ENCODE measurements at places on chromosomes 2 and 18.

- DNase-seq, result no peak
Measured at GRCh38 chr2:105969552-105969951, 224.5 kb downstream of the UXS1 start.

GRCh38 chr2:107414376-107414775, 412.3 kb upstream of the RGPD4 start:
- DNase-seq, result no peak

GRCh38 chr2:101720732-101721131, 23.2 kb downstream of the MAP4K4 start:
- DNase-seq, result no peak

- no peak for DNase-seq
Measured at GRCh38 chr2:157501026-157501425, 57.1 kb upstream of the CYTIP start.

GRCh38 chr18:37294951-37295350, 270.6 kb downstream of the CELF4 start:
- peak; percentile 39 for DNase-seq

DNA sequence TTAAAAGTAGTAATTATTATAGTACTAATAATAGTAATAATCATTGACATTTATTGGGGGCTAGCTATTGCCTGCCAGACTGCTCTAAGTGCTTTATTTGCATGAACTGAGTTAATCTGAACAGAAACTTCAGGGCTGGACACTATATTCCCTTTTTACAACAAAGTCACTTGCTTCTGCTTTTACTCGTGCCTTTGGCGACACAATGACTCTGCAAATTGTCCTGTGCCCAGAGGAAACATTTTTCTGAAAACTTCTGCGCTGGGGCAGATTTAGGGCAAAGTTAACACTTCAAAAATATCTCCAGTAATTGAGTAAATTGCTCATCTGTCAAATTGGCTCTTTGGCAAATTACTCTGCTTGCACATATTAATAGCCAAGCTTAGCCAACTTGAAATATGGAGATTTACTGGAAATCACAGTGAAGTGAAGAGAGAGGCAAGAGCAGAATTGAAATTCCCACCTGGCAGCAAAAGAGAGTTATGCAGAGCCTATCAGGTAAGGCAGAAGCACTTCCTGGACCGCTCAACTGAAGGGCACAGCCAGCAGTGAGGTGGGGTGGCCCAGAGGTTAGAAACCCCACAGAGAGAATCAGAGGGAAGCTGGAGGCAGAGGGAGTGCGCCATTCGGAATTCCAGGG, 36.3 kb downstream of the BMP10 start:
- no peak for DNase-seq

DNA sequence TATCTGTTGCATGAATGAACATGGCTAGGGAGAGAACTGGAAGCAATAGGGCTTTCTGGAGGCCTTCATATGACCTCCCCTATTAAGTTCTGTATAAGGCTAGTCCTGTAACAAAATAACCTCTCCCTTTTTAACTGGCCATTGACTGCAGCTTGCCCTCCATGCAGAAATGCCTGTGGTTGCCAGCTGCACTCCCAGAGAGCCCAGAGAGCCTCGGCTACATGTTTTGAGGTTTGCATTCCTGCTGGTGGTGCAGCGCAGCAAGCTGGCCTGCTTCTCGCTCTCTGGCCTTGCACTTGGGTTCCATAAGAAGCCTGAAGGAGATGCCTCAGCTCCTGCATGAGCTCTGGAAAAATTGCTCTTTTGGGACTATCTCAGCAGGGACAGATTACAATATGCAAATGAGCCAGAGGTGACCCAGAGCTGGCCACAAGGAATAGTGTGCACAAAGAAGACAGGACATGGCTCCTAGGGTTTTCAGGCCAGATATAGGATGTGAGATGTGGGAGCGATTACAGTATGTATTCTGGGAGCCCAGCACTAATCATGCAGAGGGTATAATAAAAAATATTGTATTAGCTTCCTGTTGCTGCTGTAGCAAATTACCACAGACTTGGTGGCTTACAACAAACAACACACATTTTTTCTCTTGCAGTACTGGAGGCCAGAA, 186.7 kb downstream of the INSIG2 start:
- no peak for DNase-seq

DNA sequence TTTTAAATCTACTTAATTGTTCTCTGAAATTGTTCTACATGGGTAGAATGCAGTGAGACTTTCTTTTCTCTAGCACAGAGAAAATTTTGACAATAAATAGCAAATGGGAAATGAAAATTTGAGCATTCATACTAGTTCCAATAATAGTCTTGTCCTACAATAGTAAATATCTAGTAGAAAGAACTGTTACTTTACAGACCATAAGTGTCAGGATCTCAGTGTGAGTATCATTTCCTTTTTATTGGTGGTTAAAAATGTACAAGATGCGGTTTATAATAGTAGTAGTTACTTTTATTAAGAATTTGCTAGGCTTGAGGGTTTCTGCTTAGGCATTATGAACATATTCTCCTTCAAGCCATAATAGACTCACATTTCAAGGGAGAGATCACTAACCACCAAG, 43.2 kb downstream of the KCNE4 start:
- DNase-seq, result no peak

- DNase-seq, result peak; percentile 70
Measured at GRCh38 chr18:79790996-79791972, 6.5 kb upstream of the KCNG2 start.

GRCh38 chr2:63060472-63060991, 9.9 kb downstream of the OTX1 start:
- DNase-seq, result no peak

DNA sequence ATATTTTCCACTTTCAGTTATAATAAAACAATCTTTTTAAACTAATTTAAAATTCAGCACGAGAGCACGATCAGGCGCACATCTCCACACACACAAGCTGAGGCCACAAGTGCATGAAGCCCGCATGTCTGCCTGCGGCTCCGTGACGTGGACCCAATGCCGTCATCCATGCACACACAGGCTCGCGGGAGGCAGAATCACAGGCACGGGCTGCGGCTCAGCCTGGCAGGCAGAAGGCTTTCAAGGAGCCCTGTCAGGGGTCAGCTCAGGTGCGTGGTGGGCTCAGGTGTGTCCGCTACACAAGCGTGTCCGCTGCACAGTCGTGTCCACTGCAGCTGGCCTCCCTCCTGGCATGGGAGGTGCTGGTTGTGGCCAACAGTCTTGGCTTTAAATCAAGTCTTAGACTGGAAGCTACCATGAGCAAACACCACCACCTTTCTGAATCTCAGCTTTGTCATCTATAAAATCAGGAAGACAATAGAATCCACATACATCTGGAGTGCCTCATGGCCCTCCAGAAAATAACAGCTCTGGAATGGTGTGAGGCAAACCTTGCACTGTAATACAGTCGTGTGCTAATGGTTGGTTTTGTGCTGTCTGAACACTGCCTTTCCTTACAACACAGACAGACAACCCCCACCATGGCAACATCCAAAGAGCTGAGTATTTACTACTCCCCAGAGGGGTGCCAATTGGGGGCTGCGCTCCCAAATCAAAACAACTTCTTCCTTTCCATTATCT, 210.1 kb downstream of the NDUFA10 start:
- DNase-seq, result no peak

DNA sequence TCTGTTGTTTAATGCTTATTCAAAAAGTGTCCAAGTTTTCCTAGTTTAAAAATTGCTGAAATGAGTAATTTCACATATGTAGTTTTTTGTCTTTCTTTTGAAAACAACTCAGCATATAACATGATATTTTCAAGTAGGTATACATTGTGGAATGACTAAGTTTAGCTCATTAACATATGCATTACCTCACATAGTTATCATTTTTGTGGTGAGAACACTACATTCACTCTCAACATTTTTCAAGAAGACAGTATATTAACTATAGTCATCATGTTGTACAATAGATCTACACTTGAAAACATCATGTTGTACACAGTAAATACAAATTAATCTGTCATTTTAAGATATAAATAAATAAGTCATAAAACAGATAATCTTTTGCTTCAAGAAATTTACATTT, 340.0 kb downstream of the CCDC85A start:
- DNase-seq, result no peak

DNA sequence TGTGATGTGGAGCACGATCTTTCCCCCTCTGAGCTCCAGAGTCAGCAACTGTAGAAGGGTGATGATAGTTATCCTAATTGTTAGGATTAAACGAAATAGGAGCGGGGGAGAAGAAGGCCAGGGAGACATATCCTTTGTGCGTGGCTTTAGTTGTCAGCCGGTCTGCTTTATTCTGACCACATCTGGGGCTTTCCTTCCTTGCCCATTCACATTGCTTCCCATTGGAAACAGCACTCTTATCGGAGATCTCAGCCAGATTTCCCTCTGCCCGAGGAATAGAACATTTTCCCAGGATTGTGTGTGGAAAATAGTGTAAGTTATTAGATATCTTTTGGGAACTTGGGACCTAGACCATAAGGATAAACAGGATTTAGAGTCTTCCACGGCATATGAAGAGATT, 1.5 kb downstream of the RALB start:
- DNase-seq, result no peak

- peak; percentile 72 for DNase-seq
Measured at GRCh38 chr2:119544075-119544938, at the start of gene CFAP221. TSS of gene CFAP221 (plus strand) at chr2:119544449. CDS start at chr2:119546132, 1,683 bp downstream.

GRCh38 chr2:161124201-161124600, 36.0 kb upstream of the TANK start:
- DNase-seq, result no peak

DNA sequence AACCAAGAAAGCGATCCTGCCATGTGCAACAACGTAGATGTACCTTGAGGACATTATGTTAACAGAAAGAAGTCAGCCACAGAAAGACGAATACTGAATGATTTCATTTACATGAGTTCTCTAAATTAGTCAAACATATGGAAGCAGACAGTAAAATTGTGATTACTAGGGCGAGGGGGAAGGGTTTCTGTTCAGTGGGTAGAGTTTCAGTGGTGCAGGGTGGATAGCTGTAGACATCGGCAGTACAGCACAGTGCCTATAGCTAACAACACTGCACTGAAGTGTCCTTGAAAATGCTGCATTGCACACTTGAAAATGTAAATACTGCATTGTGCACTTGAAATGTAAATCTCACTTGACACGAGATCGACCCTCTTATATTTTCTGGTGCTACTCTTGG, 275.3 kb downstream of the GALR1 start:
- DNase-seq, result no peak

GRCh38 chr18:7158216-7158615, 40.6 kb upstream of the LAMA1 start:
- DNase-seq, result no peak

- no peak for DNase-seq
Measured at GRCh38 chr18:75124551-75124950, 84.4 kb downstream of the PTGR3 start.

GRCh38 chr2:48946449-48947048, 191.0 kb upstream of the LHCGR start:
- peak; percentile 37 for DNase-seq

DNA sequence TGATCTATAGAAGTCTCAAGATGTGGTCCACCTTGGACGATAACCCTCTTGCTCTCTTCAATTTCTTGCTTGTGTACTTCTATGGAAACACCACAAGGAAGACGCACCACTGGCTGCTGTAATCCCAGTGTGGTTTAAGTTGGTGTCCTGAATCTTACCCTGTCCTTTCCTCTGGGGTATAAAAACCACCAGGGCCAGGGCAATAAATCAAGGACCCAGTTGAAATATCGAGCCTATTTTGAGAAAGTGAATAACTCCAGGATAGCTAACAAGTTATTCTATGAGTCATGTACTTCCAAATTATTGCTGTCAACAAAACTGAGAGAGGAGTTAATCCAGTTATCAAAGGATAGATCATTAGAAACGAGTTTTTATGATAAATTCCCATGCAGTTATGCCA, 137.0 kb downstream of the RND3 start:
- DNase-seq, result no peak

DNA sequence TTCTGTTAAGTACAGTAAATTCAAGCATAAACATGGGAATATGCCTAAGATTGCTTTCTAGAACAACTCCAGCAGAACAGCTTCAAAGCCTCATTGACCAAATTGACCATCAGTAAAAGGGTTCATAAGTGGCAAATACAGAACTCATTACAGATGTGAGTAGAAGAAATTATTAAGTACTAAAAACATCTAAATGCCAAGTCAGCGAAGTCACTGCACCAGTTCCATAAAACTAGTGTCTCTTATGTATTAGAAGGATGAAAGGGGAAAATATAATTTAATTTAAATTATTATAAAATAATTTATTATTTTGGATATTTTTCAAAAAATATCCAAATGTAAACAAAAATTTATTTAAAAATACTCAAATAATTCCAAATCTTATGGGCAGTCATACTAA, 553.2 kb downstream of the ERBB4 start:
- DNase-seq, result no peak

- no peak for DNase-seq
Measured at GRCh38 chr2:125427721-125428315, 1228.1 kb upstream of the GYPC start.

- no peak for DNase-seq
Measured at GRCh38 chr18:77068321-77069312, 64.0 kb downstream of the MBP start.

Data from HuH-7 (cell line).